ENCODE measurements at places on chromosomes 2 and 18.

DNA sequence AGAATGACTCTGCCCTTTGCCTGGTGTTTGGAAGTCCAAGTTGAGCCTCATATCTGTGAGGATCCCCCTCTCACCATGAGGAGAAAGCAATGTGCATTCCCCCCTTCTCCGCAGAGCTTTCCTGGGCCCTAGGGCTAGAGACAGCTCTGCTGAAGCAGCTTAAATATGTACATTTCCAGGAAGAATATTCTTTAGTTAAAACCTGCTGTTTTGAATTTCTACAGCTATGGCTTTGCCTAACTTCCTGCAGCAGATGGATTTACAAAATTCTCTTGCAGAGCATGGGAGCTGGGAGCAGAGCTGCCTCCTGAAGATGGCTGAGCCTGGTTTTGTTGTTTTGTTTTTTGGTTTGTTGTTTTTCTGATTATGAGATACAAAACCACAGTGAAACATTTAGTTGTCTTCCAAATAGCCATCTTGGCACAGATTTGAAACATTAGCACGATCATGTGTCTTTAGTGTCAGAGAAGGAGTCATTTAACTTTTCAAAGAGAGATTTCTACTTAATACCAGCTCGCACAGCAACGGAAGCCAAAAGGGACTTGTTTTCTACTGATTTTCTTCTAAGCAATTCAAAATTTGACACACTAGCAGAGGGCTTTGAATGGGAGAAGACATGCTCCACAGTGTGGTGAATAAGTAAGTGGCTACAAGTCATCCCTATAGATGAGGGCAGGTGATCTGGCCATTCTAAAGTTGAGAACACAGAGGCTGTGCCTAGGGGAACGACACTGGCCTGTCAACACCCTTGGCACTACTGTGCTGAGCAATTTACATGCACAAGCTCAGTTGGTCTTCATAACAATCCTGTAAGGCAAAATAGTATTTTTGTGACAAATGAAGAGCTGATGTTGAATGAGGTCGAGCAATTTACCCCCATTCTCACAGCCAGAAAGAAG lies 222.6 kb downstream of the MREG start:
- DNase-seq, result no peak

GRCh38 chr18:44051026-44051425 lies 629.7 kb upstream of the SETBP1 start:
- DNase-seq, result no peak

DNA sequence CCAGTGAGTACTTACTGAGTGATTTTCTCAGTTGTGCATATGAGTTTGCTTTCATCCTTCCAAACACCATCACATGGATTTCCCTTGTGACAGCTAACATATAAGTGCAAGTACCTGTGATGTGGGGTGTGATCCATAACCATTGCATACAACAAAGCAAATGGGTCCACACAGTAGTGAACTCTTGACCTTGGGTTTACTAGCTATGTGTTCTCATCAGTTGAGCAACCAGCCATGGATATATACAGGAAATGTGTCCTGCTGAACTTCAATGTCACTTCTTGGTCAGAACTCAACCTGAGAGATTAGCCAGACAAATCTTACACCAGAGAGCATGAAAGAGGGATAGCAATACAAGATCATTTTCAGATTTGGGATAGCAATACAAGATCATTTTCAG lies 420.9 kb upstream of the KCNH7 start:
- no peak for DNase-seq

- no peak for DNase-seq
Observed at GRCh38 chr2:8841932-8842331, 4.5 kb upstream of the KIDINS220 start.

DNA sequence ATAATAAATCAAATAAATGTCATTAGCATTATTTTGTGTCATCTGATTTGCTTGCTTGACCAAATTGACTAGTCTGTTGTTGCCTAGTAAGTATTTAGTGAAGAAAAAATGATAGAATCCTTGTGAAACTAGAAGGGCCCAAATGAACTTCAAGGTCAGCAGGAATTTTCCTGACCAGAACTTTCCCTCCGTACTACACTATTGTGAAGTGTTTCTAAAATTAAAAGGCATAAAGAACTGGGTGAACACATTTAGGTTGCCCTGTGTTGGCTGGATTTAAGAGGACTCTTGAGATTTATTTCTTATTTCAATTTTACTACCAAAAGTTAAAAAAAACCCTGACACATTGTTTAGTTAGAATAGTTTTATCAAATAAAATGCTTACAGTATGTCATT lies 142.6 kb downstream of the CCDC85A start:
- no peak for DNase-seq

DNA sequence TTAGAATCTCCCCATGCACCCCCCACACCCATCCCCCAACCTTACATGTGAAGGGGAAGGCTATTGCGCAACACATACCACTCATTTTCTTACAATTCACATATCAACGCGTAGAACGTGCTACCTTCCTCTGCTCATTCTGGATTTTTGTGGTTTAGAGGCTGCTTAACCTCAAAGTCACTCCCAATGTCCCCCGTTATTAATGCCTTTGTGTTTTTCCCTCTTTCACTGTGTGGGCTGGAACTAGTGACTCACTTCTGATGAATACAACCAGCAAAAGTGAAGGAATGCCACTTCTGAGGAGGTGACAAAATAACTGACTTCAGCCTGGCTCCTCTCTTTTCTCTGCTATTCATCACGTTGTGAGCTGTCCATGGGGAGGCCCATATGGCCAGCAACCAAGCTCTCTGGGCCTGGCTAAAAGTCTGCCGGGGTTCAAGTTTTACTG lies 342.5 kb upstream of the NXPH2 start:
- DNase-seq, result peak; percentile 98

GRCh38 chr2:241680827-241681599 lies 5.6 kb downstream of the DTYMK start:
- peak; percentile 84 for DNase-seq

DNA sequence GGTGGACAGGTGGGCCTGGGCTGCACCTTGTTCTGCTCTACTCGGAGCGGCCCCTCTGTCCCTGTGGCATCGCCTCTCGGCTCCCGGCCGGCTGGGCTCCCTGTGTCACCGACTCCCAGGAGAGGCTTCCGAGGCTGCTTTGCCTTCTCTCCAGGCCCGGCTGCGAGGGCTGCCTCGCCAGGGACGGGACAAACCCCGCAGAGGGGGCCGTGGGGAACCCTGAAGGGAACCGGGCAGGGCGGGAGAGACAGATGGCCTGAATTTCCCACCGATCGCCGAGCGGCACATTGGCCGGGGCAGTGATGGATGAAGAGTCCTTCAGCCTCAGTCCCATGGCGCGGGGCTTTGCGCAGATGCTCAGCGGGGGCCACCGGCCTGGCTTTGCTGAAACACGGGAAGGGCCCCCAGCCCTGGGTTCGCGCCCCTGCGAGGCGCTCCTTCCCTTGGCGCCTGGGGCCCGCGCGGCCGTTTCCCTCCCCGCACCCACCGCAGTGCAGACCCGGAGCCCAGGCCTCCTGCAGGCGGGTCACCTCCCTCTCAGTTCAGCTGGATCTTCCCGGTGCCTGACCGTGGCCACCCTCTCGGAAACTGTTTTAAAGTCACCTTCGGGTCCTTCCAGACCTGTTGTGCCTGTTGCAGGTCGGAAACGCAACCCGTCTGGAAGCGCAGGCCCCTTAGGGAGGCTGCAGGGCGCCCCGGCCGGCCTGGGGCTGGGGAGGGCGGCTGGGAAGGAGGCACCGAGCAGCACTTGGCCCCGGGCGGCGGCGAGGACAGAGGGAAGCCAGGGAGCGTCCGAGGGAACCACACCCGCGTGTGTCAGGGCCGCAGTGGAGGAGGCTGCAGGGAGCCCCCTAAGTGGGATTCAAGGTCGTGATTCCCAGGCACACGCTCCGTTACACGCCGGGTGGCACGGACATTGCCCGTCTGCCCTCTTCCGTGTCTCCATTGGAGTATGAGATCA lies 341.9 kb upstream of the SALL3 start:
- no peak for DNase-seq

- DNase-seq, result no peak
Observed at GRCh38 chr18:58381676-58382411, 247.0 kb downstream of the ALPK2 start.

DNA sequence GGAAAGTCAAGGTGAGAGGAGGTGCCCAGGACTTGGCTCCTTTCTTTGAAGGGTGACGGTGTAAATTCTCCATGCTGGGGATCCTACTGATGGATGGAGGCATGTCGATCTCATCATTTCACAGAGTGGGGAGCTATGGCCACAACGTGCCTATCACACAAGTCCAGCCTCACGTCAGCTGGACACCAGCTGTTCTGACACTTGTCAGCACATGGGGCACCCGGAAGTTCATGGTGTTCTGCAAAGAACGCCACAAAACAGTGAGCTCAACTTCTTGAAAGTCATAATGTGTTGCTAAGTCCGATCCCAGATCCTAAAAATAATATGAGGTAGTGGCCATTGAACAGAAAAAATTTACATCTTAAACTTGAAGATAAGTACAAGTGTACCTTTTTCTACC lies 12.3 kb downstream of the PAX8 start:
- DNase-seq, result no peak

Measured in fibroblast of upper back skin (primary cell).